NCI-H1092 (cell line): ENCODE measurements at places on chromosomes 2 and 18.

- DNase-seq = no peak
Observed at GRCh38 chr2:100182494-100183361, 40.3 kb upstream of the AFF3 start.

- no peak for DNase-seq
Observed at GRCh38 chr2:179454443-179455171, 190.0 kb upstream of the SESTD1 start.

- DNase-seq = no peak
Observed at GRCh38 chr2:62379566-62379965, 126.4 kb downstream of the TMEM17 start.

GRCh38 chr2:20622296-20622686 is 28.6 kb downstream of the HS1BP3 start:
- DNase-seq = no peak

DNA sequence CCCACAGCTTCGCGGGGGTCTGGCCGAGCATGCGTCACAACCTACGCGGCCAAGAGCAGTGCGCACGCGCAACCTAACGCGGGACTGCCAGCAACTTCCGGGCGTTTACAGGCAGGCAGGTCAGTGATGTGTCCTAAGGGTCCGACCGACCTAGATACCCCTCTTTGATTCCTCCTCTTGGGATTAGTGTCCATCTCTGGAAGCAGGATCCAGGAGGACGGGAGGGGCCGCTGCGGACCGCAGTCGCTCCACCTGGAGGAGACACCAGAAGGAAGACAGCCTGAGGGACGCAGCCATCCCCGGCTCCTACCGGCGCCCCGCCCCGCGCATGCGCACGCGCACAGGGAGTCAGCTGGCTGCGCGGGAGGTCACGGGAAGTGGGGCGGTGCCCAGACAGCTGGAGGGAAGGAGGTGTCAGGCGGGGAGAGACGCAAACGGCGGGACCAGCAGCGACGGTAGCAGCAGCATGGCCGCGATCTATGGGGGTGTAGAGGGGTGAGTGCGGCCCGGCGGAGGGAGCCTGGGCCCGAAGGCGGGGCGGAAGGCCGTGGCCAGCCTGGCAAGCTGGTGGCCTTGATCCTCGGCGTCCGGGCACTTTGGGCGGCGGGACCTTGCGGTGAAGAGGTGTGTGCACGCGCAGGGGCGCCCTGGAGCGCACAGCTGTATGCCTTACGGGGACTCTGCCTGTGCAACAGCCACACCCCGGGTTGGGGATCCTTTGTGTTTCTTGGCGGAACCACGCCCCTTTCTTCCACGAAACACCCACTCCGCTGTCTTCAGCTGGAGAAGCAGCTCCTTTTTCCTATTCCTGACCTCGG is at the start of gene NAGK:
Gene NAGK (plus strand): TSS at position 431 of the 818 bp plus-strand sequence. CDS start 36 bp downstream, at position 467.
- peak; percentile 83 for DNase-seq
